ENCODE measurements at places on chromosomes 11 and 22. TPM values are rescaled to one million over a fixed set of nuclear protein-coding genes. Genes with fewer than 3 reads are reported as not detected.

GRCh38 chr11:126311401-126312291 lies 7.8 kb downstream of the DCPS start:
- no peaks in the 10 kb centered on the region for H3K27me3 ChIP-seq
- H3K27ac ChIP-seq: 0 out of 2 replicates have a peak overlapping the region, but pooled peaks have one; percentile 1
- peaks cover 29% of the 10 kb centered on the region for H3K4me1 ChIP-seq
- peaks cover 19% of the 10 kb centered on the region for H3K36me3 ChIP-seq
- no peak for DNase-seq

C11orf16 gene
- not detected for total RNA-seq

TREH gene
- not detected for total RNA-seq

GRCh38 chr11:85941380-85941973 lies 86.3 kb downstream of the CCDC83 start:
- no peak overlapping the region for H3K27ac ChIP-seq
- H3K27me3 ChIP-seq: no peaks in the 10 kb centered on the region
- no peak overlapping the region for H3K4me3 ChIP-seq
- DNase-seq: peak; percentile 59
- H3K4me1 ChIP-seq: no peaks in the 10 kb centered on the region

DNA sequence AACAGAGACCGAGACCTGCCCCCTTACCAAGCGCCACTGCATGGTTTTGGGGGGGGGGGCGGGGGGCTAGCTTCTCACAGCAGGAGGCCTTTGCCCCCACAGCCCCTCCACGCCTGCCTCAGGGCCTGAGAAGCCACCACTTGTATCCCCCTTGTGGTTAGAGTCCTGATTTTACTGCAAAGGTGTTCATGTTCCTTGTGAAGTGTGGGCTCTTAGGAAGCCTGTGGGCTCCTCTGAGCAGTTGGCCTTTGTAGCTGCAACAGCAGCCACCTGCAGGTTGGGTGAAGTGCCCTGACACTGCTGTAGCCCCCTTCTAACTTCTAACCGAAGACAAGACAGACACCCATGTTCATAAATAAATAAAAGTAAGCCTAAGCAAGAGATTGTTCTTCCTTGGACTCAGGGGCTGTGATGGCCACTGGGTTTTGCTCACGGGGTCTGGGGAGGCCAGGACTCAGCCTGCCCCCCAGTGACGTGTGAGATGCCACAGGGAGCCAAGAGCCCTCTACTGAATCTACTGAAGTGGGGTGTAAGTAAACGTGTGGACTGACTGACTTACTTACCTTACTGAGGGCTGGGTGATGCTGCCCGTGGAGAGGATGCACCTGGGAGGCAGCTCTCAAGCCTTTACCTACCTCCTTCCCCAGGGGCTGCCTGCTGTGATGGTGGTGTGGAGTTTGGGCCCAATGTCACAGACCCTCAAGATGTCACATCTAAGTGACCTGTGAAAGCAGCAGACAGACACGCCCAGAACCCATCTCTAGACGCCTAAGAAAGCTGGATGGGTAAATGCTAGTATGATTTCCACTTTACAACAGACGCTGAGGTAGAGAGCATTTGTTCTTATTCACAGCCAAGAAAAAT lies 25.8 kb downstream of the USP35 start:
- H3K4me1 ChIP-seq: peaks cover 11% of the 10 kb centered on the region
- no peak overlapping the region for H3K27ac ChIP-seq
- H3K36me3 ChIP-seq: peaks cover 7% of the 10 kb centered on the region

MS4A7 gene
- 2.1 TPM for total RNA-seq

OPCML gene
- not detected for total RNA-seq

OR4D5 gene
- not detected for total RNA-seq

GRCh38 chr11:119505861-119506260 lies 82.9 kb upstream of the THY1 start:
- no peaks in the 10 kb centered on the region for H3K4me1 ChIP-seq
- H3K27me3 ChIP-seq: 0 out of 2 replicates have a peak, but pooled peaks cover 2% of the 10 kb centered on the region
- H3K36me3 ChIP-seq: no peaks in the 10 kb centered on the region
- no peak overlapping the region for H3K4me3 ChIP-seq

- H3K27me3 ChIP-seq: no peaks in the 10 kb centered on the region
- peak; percentile 25 for DNase-seq
- no peak overlapping the region for H3K4me3 ChIP-seq
- peaks cover 50% of the 10 kb centered on the region for H3K4me1 ChIP-seq
Observed at GRCh38 chr11:16787035-16787742, 48.7 kb downstream of the C11orf58 start.

CDKN1C gene
- total RNA-seq: 12.0 TPM

DNA sequence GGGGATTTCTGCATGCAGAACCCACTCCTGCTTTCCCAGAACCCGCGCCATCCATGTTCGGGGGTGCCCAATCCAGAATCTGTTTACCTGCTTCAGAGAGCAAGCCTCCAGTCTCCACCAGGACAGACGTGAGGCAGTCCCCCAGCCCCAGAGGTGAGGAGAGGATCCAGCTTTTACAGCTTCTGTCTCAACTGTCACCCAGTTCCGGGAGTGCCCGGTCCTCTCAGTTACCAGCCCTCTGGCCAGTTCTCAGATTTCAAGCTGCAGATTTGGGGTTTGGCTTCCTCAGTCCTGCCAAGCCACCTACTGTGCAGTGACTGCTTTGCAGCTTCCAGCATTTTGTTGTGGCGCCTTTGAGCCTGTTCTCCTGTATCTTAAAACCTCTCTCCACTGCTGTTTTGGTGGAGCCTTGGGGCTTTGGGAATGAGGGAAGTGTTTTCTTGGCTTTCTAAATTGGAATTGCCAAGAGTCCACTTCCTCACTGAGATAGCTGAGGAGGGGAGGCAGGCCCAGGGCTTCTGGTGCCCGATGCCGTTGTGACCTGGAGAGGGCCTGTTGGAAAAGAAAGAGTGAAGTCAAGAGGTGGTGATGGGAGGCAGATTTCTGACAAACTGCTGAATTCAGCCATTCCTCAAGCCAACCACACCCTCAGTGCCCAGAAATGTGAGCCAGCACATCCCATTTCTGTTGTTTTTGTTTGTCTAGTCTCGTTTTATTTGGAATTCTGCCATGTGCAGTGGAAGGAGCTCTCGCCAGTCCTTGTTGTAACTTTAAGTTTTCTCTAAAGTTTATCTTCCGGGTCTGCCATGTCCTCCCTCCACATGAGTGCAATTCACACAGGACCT lies 513.4 kb downstream of the TBC1D22A start:
- no peaks in the 10 kb centered on the region for H3K27me3 ChIP-seq
- peak; percentile 78 for DNase-seq
- peaks cover 21% of the 10 kb centered on the region for H3K4me1 ChIP-seq
- H3K27ac ChIP-seq: peak overlapping the region; percentile 49
- 0 out of 2 replicates have a peak overlapping the region, but pooled peaks have one; percentile 18 for H3K4me3 ChIP-seq

DNA sequence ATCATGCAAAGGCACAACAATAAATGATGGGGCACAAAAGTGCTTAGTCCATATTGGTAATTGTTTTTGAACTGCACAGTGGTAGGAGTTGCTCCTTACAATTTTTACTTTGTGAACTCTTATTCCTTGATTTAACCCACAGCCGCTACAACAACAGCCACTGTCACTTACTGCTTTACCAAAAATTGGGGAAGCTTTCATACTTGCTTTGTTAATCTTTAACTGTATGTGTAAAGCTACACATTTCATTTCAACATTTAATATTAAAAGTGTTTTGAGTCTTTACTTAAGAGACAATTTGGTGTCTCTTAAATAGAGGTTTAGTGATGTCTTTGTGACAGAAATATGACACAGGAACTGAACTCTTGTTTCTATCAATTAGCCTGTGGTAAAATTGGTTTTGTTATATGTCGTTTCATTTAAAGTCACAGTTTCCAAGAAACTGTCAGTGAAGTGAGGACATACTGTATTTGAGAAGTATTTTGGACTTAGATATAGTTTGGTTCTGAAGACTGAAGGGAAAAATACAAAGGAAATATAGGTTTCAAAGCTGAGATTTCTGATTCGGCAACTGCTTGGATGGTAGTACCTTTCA lies 6.5 kb upstream of the IL18BP start:
- H3K36me3 ChIP-seq: peaks cover 21% of the 10 kb centered on the region
- H3K4me1 ChIP-seq: no peaks in the 10 kb centered on the region
- H3K27me3 ChIP-seq: no peaks in the 10 kb centered on the region
- no peak for DNase-seq
- no peak overlapping the region for H3K4me3 ChIP-seq

PRCP gene
- total RNA-seq: 36.6 TPM
